T-helper 17 cell (primary cell): ENCODE measurements at places on chromosomes 3 and 15. TPM values are rescaled to one million over a fixed set of nuclear protein-coding genes. Genes with fewer than 3 reads are reported as not detected.

- H3K4me3 ChIP-seq = no peak overlapping the region
- no peak overlapping the region for H3K27ac ChIP-seq
- peaks cover 5% of the 10 kb centered on the region for H3K4me1 ChIP-seq
- H3K27me3 ChIP-seq = peaks cover 51% of the 10 kb centered on the region
Measured at GRCh38 chr3:42855547-42856380, 19.9 kb downstream of the CYP8B1 start.

DNA sequence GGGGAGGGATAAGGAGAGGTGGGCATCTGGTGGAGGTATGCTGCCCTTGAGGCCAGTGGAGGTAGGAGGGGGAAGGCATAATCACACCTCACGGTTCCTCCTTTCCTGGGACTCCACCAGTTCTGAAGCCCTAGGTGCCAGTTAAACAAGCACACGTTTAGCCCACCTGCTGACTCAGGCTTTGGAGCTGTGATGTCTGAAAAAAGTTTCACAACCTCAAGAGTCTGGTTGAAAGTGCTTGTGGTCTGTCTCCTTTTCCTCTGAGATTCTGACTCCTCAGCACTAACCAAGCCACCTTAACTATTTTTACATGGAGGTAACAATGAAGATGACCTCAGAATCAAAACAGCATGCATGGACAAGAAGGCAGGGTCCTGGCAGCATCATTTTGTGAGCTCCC, 23.0 kb downstream of the HPS3 start:
- peaks cover 10% of the 10 kb centered on the region for H3K4me1 ChIP-seq
- H3K36me3 ChIP-seq = peaks cover 12% of the 10 kb centered on the region
- peak overlapping the region; percentile 66 for H3K27ac ChIP-seq

DNA sequence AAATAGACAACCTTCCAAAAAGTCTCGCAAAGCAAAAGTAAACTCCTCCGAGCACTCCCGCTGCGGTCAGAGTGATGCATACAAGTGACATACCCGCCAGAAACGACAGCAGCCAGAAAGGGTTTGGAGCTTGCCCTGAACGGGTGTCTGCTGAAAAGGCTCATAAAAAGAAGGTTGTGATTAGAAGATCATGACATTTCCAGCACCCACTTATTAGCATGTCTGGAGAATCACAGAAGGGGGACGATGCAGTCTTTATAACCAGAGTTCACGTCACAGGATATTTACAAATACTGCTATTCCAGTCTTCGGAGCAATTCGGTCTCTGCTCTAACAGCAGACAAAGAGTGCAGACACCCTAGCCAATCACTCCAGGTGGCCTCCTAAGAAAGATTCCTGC, 59.1 kb upstream of the FRMD4B start:
- H3K4me1 ChIP-seq = no peaks in the 10 kb centered on the region
- no peaks in the 10 kb centered on the region for H3K36me3 ChIP-seq
- no peak overlapping the region for H3K27ac ChIP-seq
- DNase-seq = no peak
- no peak overlapping the region for H3K4me3 ChIP-seq
- peaks cover 14% of the 10 kb centered on the region for H3K27me3 ChIP-seq

- H3K4me3 ChIP-seq = no peak overlapping the region
- no peaks in the 10 kb centered on the region for H3K4me1 ChIP-seq
- no peak for DNase-seq
- peaks cover 4% of the 10 kb centered on the region for H3K36me3 ChIP-seq
- H3K27ac ChIP-seq = no peak overlapping the region
Measured at GRCh38 chr3:114619771-114620170, 325.9 kb downstream of the TIGIT start.

GRCh38 chr3:156449710-156450574, 105.0 kb downstream of the SSR3 start:
- H3K27ac ChIP-seq = no peak overlapping the region
- no peak for DNase-seq
- H3K4me1 ChIP-seq = no peaks in the 10 kb centered on the region

DNA sequence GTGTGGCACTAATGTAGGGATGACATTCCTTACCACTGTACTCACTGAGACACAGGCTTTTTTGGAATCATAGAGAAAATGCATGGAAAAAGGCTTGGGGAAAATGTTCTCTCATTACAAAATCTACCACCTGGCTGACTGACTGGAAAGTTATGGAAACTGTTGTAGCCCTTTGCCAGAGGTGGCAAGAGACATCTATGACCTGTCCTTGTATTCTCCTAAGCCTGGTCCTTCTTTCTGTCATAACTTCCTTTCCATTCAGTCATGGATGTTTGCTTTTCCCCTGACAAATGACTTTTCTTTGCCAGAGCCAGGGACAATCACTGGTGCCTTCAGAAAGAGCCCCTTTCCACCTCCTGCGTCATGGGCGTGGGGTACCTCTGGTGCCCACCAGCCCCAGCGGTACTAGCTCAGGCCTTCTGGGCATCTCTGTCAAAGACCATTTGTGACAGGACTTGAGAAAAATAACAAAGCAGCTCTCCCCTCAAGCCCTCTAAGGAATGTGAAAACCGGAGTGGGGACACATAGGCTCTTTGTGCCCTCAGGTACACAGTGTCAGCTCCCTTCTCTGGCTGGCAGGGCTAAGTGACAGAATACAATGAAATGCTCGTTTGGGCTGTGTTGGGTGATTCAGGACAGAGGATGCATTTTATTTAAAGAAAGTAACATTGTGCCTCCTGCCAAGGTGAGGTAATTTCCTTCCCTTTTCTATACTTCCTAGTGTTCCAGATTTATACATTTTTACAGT, 381.1 kb upstream of the RASGRP1 start:
- H3K4me3 ChIP-seq = no peak overlapping the region
- H3K4me1 ChIP-seq = no peaks in the 10 kb centered on the region
- no peak for DNase-seq
- peaks cover 40% of the 10 kb centered on the region for H3K27me3 ChIP-seq
- no peak overlapping the region for H3K27ac ChIP-seq

GRCh38 chr3:99532246-99532645, 106.1 kb upstream of the COL8A1 start:
- H3K27ac ChIP-seq = no peak overlapping the region
- H3K4me1 ChIP-seq = no peaks in the 10 kb centered on the region
- DNase-seq = no peak
- peaks cover 9% of the 10 kb centered on the region for H3K27me3 ChIP-seq
- no peak overlapping the region for H3K4me3 ChIP-seq

- H3K4me3 ChIP-seq = no peak overlapping the region
- H3K4me1 ChIP-seq = no peaks in the 10 kb centered on the region
- DNase-seq = no peak
- H3K36me3 ChIP-seq = no peaks in the 10 kb centered on the region
- H3K27me3 ChIP-seq = peaks cover 8% of the 10 kb centered on the region
- H3K27ac ChIP-seq = no peak overlapping the region
Measured at GRCh38 chr15:83904107-83905040, 250.5 kb downstream of the ADAMTSL3 start.

DNA sequence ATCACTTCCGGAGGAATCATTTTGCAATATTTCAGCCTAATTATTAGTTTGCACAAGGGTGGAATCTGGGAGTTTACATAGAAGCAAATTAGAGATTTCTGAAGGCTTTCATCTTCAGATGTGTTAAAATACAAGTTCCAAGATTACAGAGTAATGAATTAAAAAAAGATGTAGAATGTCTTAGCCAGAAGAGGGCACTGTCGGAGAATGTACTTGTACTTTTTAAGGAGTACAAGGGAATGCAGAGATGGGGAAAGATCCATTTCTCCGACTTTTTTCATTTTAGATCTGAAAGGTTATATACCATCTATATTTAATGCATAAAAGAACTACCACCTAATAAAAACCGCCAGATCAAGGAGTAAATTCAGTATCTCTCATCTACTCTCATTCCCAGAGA, 43.1 kb upstream of the WDR5B start:
- no peaks in the 10 kb centered on the region for H3K27me3 ChIP-seq
- no peak overlapping the region for H3K4me3 ChIP-seq
- H3K4me1 ChIP-seq = peaks cover 9% of the 10 kb centered on the region
- no peak overlapping the region for H3K27ac ChIP-seq

The PLCH1 gene
- 0.83 TPM for total RNA-seq
